ENCODE measurements at places on chromosomes 6 and 20. TPM values are rescaled to one million over a fixed set of nuclear protein-coding genes. Genes with fewer than 3 reads are reported as not detected.

DNA sequence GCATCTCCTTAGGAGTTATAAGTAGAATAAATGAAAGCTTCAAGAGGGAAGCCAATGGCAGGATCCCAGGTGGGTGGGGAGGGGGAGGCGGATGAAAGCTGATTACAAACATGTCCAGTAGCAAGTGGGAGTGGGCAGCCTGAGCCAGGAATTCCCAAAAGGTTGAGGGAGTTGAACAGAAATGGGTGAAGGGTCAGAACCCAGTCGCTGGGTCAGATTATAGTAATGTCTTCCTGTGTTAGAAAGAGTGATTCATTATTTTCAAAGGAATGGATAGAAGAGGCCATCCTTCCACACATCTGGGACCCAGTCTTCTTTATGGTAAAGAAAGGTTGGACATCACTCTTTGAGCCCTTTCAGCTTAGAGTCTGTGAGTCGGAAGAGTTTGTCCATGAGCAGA lies 41.0 kb upstream of the FAM50B start:
- no peaks in the 10 kb centered on the region for H3K27me3 ChIP-seq
- H3K4me1 ChIP-seq = no peaks in the 10 kb centered on the region
- no peak overlapping the region for H3K27ac ChIP-seq
- no peak overlapping the region for H3K4me3 ChIP-seq

DNA sequence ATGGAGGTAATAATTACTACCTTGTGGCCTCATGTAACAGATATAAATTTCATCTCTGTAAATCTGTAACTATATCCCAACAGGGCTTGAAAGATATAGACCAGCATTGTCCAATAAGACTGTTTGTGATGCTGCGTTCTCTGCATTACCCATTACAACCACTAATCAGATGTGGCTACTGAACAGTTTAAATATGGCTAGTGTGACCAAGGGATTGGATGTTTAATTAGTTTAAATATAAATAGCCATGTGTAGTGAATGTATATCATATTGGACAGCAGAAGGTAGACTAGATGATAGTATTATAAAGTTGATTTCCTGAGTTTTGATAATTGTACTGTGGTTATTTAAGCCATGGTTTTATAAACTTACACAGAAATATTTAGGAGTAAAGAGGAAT lies 27.8 kb upstream of the JAG1 start:
- no peak overlapping the region for H3K27ac ChIP-seq
- no peaks in the 10 kb centered on the region for H3K36me3 ChIP-seq
- no peaks in the 10 kb centered on the region for H3K4me1 ChIP-seq

- H3K4me3 ChIP-seq = no peak overlapping the region
- no peaks in the 10 kb centered on the region for H3K4me1 ChIP-seq
- no peaks in the 10 kb centered on the region for H3K36me3 ChIP-seq
- DNase-seq = no peak
- no peak overlapping the region for H3K27ac ChIP-seq
- H3K27me3 ChIP-seq = no peaks in the 10 kb centered on the region
Observed at GRCh38 chr6:29129326-29130012, 21.6 kb downstream of the OR2J3 start.

GRCh38 chr6:44514085-44514484 lies 126.6 kb downstream of the CDC5L start:
- no peaks in the 10 kb centered on the region for H3K36me3 ChIP-seq
- no peaks in the 10 kb centered on the region for H3K27me3 ChIP-seq
- no peak overlapping the region for H3K27ac ChIP-seq
- no peak for DNase-seq
- H3K4me1 ChIP-seq = no peaks in the 10 kb centered on the region

GRCh38 chr20:45374101-45374467 lies 4.0 kb downstream of the TP53TG5 start:
- no peaks in the 10 kb centered on the region for H3K4me1 ChIP-seq
- DNase-seq = no peak
- H3K27ac ChIP-seq = peak overlapping the region; percentile 80

GRCh38 chr6:56970849-56971248 lies 15.9 kb downstream of the BEND6 start:
- no peaks in the 10 kb centered on the region for H3K27me3 ChIP-seq
- H3K4me1 ChIP-seq = no peaks in the 10 kb centered on the region
- no peak overlapping the region for H3K27ac ChIP-seq
- no peak for DNase-seq
- H3K4me3 ChIP-seq = no peak overlapping the region
- no peaks in the 10 kb centered on the region for H3K36me3 ChIP-seq

- no peak overlapping the region for H3K27ac ChIP-seq
- H3K27me3 ChIP-seq = no peaks in the 10 kb centered on the region
- H3K36me3 ChIP-seq = no peaks in the 10 kb centered on the region
- H3K4me1 ChIP-seq = no peaks in the 10 kb centered on the region
- no peak overlapping the region for H3K4me3 ChIP-seq
Observed at GRCh38 chr6:145887969-145888368, 73.4 kb upstream of the FBXO30 start.

GRCh38 chr6:4478098-4478497 lies 298.1 kb upstream of the CDYL start:
- H3K27me3 ChIP-seq = no peaks in the 10 kb centered on the region
- H3K4me3 ChIP-seq = no peak overlapping the region
- DNase-seq = no peak
- H3K4me1 ChIP-seq = no peaks in the 10 kb centered on the region
- no peaks in the 10 kb centered on the region for H3K36me3 ChIP-seq

DNA sequence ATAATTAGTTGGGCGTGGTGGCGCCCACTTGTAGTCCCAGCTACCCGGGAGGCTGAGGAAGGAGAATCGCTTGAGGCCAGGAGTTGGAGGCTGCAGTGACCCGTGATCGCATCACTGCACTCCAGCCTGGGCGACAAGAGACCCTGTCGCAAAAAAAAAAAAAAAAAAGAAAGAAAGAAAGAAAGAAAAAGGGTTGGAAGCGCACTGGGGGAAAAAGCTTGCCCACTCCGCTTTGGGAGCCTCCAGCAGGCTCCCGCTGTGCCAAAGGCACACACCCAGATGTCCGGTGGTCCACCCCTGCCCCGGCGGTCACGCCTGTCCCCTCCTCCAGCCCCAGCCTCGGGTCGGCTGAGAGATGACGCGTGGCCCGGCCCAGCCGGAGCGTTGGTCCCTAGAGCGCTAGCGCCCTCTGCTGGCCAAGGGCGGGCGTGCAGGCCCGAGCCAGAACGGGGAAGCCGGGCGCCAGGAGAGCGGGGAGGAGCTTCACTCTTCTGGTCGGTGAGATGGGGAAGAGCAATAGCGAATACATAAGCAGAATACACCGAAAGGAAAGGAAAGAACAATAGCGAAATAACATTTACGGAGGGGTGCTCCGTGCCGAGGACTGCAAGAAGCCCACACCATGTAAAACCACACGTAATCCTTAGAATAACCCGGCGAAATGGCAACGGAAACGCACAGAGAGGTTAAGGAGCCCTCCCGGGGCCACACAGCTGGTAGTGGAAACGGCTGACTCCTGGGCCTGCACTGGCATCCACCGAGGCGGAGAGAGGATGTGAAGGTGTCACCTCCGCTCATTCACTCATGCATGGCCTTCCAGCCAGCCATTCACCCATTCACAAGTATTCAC lies 41.7 kb downstream of the UBE2V1 start:
- no peaks in the 10 kb centered on the region for H3K27me3 ChIP-seq
- no peaks in the 10 kb centered on the region for H3K36me3 ChIP-seq
- DNase-seq = peak; percentile 83
- H3K4me1 ChIP-seq = no peaks in the 10 kb centered on the region

DNA sequence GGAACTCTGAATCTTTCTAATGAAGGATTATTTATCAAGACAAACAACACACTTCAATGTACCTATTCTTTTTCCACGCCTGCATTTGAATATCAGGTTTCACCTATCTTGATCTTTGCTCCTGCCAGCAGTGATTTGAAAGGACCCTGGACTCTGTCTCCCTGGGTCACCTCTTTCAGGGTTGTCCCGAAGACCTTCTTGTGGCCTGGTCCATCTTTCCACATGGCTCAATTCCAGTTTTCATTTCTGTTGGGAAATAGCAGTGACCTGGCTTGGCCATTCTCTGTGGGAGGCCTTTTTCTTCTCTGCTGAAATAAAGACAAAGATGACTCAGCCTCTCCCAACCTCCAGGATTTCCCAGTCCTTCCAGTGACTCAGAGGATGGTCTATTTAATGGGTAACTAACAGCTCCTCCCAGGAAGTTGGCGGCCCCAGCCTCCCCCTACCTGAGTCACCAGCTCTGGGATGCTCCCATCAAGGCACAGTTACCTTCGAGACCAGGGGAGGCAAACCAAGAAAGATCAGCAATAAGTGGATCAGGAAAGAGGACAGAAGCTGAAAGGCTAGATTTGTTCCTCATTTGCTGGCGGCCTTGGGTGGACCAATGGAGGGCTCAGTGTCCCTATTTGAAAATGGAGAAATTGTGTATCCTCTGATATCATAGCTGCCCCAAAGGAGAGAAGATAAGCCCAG lies 120.2 kb upstream of the RNF24 start:
- no peaks in the 10 kb centered on the region for H3K27me3 ChIP-seq
- H3K4me1 ChIP-seq = no peaks in the 10 kb centered on the region
- no peak overlapping the region for H3K27ac ChIP-seq
- no peak overlapping the region for H3K4me3 ChIP-seq

GRCh38 chr6:20207088-20207418 lies 5.2 kb downstream of the MBOAT1 start:
- no peaks in the 10 kb centered on the region for H3K36me3 ChIP-seq
- H3K4me3 ChIP-seq = no peak overlapping the region
- H3K27ac ChIP-seq = peak overlapping the region; percentile 19
- no peaks in the 10 kb centered on the region for H3K4me1 ChIP-seq
- H3K27me3 ChIP-seq = no peaks in the 10 kb centered on the region
- DNase-seq = no peak

DNA sequence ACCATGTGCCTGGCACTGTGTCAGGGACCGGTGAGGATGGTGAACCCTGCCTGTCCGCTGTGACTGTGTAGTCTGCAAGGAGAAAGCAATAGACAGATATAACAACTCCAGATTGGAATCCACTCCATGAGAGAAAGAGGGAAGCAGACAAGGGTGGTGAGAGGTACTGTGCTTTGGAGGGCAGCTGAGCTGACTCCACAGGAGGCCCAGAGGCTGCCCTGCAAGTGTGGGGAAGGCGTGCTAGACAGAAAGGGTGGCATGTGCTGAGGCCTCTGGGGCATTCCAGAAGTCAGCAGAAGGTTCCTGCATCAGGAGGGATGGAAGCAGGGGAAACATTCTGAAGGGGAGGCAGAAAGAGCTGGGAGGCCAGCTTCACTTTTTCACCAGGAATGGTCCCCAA lies 39.3 kb upstream of the APCDD1L start:
- no peaks in the 10 kb centered on the region for H3K36me3 ChIP-seq
- no peak overlapping the region for H3K4me3 ChIP-seq
- H3K4me1 ChIP-seq = no peaks in the 10 kb centered on the region
- DNase-seq = no peak
- no peak overlapping the region for H3K27ac ChIP-seq

DNA sequence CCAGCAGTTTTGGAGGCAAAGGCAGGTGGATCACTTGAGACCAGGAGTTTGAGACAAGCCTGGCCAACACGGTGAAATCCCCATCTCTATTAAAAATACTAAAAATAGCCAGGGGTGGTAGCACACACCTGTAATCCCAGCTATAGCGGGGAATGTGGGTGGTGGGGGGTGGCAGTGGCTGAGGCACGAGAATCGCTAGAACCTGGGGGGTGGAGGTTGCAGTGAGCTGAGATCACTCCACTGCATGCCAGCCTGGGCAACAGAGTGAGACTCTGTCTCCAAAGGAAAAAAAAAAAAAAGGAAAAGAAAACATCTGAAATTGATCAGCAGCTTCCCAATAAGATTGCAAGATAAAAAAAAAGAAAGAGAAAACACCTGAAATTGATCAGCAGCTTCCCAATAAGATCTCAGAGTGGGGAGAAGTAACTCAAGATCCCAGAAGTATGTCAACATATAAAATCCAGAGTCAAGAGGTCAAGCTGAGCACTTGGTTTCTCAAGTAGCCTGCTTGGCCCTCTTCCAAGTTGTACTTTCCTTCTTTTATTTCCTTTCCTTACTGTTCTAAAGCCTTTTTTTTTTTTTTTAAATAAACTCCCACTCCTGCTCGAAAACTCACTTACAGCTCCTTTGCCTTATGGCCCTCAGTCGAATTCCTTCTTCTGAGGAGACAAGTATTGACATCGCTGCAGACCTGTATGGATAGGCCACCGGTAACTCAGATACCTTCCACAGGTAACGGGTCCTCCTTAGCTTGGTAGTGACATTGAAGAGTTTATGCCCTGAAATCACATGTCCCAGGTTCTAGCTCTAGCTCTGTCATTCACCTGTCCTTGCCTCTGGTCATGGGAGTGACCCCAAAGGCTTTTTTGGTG lies 368.5 kb upstream of the SYNCRIP start:
- H3K4me3 ChIP-seq = no peak overlapping the region
- H3K4me1 ChIP-seq = no peaks in the 10 kb centered on the region
- no peak overlapping the region for H3K27ac ChIP-seq
- DNase-seq = no peak
- no peaks in the 10 kb centered on the region for H3K36me3 ChIP-seq
- H3K27me3 ChIP-seq = no peaks in the 10 kb centered on the region

GRCh38 chr6:25670793-25671513 lies 18.9 kb downstream of the SCGN start:
- H3K36me3 ChIP-seq = no peaks in the 10 kb centered on the region
- H3K4me3 ChIP-seq = no peak overlapping the region
- no peaks in the 10 kb centered on the region for H3K4me1 ChIP-seq
- H3K27me3 ChIP-seq = no peaks in the 10 kb centered on the region
- no peak overlapping the region for H3K27ac ChIP-seq

GRCh38 chr6:22670605-22671004 lies 101.2 kb downstream of the HDGFL1 start:
- no peak overlapping the region for H3K27ac ChIP-seq
- H3K4me3 ChIP-seq = no peak overlapping the region
- H3K4me1 ChIP-seq = no peaks in the 10 kb centered on the region
- DNase-seq = no peak
- no peaks in the 10 kb centered on the region for H3K27me3 ChIP-seq
- no peaks in the 10 kb centered on the region for H3K36me3 ChIP-seq

DNA sequence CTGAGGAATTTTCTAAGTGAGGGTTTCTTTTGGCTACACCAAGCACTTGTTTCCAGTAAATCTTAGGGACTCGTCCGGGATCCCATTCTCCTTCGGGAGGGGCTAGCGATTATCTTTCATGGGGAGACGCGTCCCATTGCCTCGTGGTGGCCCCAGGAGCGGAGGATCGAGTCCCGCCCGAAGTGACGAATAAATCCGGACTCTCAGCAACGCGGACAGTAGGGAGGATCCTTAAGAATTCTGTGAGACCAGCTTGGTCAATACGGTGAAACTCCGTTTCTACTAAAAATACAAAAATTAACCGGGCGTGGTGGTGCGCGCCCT lies 69.1 kb upstream of the PRSS16 start:
- no peaks in the 10 kb centered on the region for H3K4me1 ChIP-seq
- peak overlapping the region; percentile 87 for H3K27ac ChIP-seq
- no peak for DNase-seq
- peak overlapping the region; percentile 82 for H3K4me3 ChIP-seq

Gene MAP7
- total RNA-seq = 0.29 TPM

Gene OOEP
- not detected for total RNA-seq

Gene LMBRD1
- 65.0 TPM for total RNA-seq

Gene C6orf89
- total RNA-seq = 58.2 TPM

Measured in uterus (tissue), 4 donors.